ENCODE measurements at places on chromosomes 2 and 18.

- DNase-seq = no peak
Observed at GRCh38 chr2:5057891-5058351, 634.3 kb upstream of the SOX11 start.

- DNase-seq = no peak
Observed at GRCh38 chr2:74097574-74097973, 50.1 kb downstream of the BOLA3 start.

GRCh38 chr18:72409903-72410302, 134.2 kb downstream of the CBLN2 start:
- no peak for DNase-seq

DNA sequence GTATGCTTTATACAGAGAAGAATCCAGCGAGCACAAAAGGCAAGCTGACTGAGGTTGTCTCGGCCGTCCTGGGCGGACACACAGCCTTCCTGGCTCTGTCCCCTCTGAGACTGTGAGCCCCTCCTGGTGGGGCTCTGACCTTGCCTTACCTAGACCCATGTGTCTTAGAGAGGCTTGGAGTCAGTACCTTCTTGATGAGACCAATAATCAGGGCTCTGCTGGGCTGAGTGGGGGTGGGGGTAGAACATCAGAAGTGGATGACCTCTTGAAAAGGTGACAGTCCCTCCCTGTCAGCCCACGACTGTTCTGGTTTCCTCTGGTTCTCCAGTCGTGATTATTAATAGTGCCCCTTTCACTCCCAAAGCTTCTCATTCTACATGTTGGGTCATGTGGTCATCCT, 31.2 kb downstream of the TWIST2 start:
- DNase-seq = no peak

GRCh38 chr2:100260712-100261620, 61.3 kb downstream of the LONRF2 start:
- DNase-seq = peak; percentile 50

GRCh38 chr2:25854613-25855012, 23.7 kb downstream of the ASXL2 start:
- DNase-seq = no peak

- DNase-seq = no peak
Observed at GRCh38 chr2:237669628-237670392, 42.4 kb downstream of the LRRFIP1 start.

DNA sequence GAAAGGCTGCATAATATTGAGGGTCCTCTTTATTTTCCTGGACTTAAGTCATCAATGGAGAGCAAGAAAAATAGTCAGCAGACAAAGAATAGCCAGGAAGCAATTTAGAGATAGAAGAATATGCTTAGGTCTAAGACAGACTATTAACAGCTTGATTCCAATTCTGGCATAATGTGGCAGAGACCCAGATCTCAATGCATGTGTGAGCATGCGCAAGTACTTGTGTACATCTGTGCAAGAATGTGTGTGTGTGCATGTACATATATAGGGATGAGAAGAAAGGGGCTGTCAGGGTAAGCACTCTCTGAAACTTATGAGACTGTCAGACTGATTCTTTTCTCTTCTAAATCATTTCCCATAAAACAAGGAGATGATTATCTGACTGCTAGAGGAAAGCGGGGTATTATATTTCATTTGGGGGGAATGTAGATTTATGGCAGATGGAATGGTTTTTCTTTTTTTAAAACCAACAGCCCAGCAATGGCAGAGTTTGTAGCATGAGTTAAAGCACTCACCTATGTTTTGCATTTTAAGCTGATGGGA, 381.3 kb upstream of the SPRED2 start:
- no peak for DNase-seq
